ENCODE measurements at places on chromosomes 4 and X. TPM values are rescaled to one million over a fixed set of nuclear protein-coding genes. Genes with fewer than 3 reads are reported as not detected.

DNA sequence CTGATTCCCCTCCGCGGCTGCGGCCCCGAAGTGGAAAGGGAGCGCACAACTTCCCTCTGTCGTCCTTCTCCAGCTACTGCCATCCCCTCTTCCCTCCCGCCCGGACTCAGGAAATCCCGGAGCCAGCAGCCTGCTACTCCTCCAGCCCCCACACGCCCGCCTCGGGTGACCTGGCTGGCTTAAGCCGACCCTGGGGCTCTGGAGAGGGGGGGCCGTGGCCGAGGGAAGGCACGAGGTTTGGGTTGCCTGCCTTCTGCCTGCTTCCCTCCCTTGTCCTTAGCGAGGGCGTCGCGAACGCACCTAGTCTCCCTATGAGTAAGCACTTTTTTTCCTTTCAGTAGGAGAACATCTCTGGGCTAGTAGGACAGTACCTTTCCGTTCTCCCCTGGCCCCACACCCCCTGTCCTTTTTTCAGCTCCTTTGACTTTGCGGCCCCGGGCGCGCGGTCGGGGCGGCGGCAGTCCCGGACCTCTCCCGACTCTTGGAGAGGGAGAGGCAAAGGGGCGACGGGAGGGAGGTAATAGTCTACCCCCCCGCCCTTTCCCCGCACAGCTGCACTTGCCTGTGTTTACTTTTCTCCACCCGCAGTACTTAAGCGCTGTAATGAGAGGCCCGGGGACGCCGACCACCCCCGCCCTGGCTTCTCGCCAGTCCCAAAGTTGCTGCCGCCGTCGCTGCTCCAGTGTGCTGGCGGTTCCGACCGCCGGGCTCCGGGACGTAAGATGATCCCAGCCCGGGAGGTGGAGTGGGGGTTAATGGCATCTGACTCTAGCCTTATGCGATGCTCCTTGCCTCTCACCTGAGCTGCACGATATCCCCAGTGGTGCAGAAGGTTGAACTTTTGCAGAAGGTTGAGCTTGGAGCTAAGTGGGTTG is 868 bp downstream of the PLS3 start:
- H3K4me3 ChIP-seq: peak overlapping the region; percentile 99
- H3K27ac ChIP-seq: peak overlapping the region; percentile 100
- peaks cover 54% of the 10 kb centered on the region for H3K4me1 ChIP-seq
- peak; percentile 30 for DNase-seq
- H3K27me3 ChIP-seq: no peaks in the 10 kb centered on the region

- H3K27ac ChIP-seq: no peak overlapping the region
- no peaks in the 10 kb centered on the region for H3K4me1 ChIP-seq
- no peak for DNase-seq
- no peak overlapping the region for H3K4me3 ChIP-seq
- H3K36me3 ChIP-seq: no peaks in the 10 kb centered on the region
- H3K27me3 ChIP-seq: no peaks in the 10 kb centered on the region
Measured at GRCh38 chrX:45329217-45329616, 128.5 kb upstream of the DIPK2B start.

- no peak for DNase-seq
- H3K27ac ChIP-seq: no peak overlapping the region
- H3K4me3 ChIP-seq: no peak overlapping the region
- no peaks in the 10 kb centered on the region for H3K27me3 ChIP-seq
Measured at GRCh38 chrX:129125122-129125914, 398.0 kb downstream of the SMARCA1 start.

DNA sequence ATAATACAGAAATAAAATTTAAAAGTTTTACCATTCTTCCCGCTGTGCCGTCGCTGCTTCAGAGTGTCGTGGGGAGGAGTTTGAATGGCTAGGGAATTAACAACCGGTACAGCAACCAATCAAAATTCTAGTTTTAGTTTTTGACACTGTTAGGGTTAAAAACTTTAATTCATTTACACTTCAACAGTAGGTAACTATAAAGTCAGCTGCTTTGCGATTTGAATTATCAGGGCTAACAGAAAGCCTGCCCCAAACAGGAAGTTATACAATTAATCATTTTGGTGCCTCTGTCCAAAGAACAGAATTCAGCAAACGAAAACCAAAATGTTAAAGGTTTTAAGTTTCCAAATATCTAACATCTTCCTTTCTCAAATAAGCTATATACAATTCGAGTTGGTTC is 2.3 kb downstream of the HNRNPD start:
- H3K27me3 ChIP-seq: no peaks in the 10 kb centered on the region
- peaks cover 9% of the 10 kb centered on the region for H3K36me3 ChIP-seq
- H3K4me1 ChIP-seq: peaks cover 53% of the 10 kb centered on the region
- H3K27ac ChIP-seq: peak overlapping the region; percentile 100

DNA sequence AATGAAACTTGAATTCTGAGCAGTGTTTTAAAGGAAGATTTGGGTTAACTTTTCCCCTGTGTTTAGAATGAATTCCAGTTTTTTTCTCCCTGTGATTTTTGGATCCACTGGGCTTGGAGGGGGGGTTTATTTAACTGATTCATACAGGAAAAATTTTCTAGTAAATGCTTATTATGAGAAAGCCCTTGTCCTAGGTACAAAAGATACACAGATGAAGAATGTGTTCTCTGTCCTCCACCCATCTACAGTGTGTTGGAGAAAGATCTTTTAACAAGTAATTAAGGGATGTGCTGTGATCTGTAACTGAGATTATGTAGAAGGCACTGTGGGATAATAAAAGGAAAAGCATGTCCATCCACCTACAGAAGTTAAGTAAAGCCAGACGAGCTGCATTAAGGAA is 103.9 kb downstream of the STIM2 start:
- peaks cover 2% of the 10 kb centered on the region for H3K36me3 ChIP-seq
- H3K27ac ChIP-seq: no peak overlapping the region
- H3K4me1 ChIP-seq: peaks cover 34% of the 10 kb centered on the region

DNA sequence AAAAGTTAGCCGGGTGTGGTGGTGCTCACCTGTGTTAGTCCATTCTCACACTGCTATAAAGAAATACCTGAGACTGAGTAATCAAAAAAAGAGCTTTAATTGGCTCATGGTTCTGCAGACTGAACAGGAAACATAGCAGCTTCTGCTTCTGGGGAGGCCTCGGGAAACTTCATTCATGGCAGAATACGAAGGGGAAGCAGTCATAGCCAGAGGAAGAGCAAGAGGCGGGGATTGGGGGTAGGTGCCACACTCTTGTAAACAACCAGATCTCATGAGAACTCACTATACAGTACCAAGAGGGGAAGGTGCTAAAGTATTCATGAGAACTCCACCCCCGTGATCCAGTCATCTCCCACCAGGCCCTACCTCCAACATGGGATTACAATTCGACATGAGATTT is 64.1 kb downstream of the BEND4 start:
- no peaks in the 10 kb centered on the region for H3K27me3 ChIP-seq
- no peak overlapping the region for H3K4me3 ChIP-seq
- peaks cover 13% of the 10 kb centered on the region for H3K36me3 ChIP-seq
- H3K4me1 ChIP-seq: no peaks in the 10 kb centered on the region
- H3K27ac ChIP-seq: no peak overlapping the region

GRCh38 chrX:107678957-107679740 is 50.8 kb downstream of the PRPS1 start:
- H3K27ac ChIP-seq: no peak overlapping the region
- peaks cover 3% of the 10 kb centered on the region for H3K27me3 ChIP-seq
- peaks cover 26% of the 10 kb centered on the region for H3K4me1 ChIP-seq
- no peak for DNase-seq
- no peaks in the 10 kb centered on the region for H3K36me3 ChIP-seq
- H3K4me3 ChIP-seq: no peak overlapping the region

- no peaks in the 10 kb centered on the region for H3K36me3 ChIP-seq
- no peak for DNase-seq
- no peak overlapping the region for H3K4me3 ChIP-seq
- no peak overlapping the region for H3K27ac ChIP-seq
- H3K27me3 ChIP-seq: no peaks in the 10 kb centered on the region
Measured at GRCh38 chr4:32488690-32489089, 1768.5 kb downstream of the PCDH7 start.

GRCh38 chr4:159506801-159507517 is 404.1 kb downstream of the RAPGEF2 start:
- no peak for DNase-seq
- H3K36me3 ChIP-seq: no peaks in the 10 kb centered on the region
- peaks cover 38% of the 10 kb centered on the region for H3K4me1 ChIP-seq
- H3K4me3 ChIP-seq: no peak overlapping the region
- no peak overlapping the region for H3K27ac ChIP-seq

DNA sequence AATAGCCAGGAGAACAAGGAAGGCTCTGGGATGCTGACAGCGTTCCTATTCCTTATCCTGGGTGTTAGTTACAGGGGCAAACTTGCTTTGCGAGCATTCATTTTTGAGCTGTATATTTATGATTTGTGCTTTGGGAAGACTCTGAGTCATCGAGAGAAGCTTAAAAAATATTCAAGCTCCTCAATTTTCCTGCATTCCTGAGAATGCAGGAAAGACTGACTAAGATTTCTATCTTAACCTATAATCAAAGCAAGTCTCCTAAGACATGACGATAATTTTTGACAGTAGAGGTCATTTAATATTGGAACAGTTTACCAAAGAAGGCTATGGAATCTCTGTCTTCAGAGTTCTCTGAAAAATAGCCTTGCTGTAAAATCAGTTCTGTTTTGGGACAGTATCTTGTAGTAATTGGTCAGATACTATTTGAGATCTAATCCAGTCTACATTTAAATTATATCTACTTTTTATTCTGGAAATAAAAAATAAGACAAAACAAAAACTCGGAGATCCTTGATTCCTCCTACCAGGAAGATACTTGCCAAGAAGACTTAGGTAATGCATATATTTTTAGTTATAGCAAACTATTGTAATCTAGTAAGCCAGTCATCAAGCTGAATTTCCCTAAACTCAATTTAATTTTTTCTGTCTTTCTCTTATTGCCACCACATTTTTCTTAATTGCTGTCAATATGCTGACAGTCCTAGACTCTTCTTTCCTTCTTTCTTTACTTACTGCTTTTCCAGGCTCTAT is 31.7 kb downstream of the BBS12 start:
- no peaks in the 10 kb centered on the region for H3K36me3 ChIP-seq
- H3K27me3 ChIP-seq: no peaks in the 10 kb centered on the region
- DNase-seq: no peak
- peaks cover 10% of the 10 kb centered on the region for H3K4me1 ChIP-seq
- peak overlapping the region; percentile 22 for H3K27ac ChIP-seq

DNA sequence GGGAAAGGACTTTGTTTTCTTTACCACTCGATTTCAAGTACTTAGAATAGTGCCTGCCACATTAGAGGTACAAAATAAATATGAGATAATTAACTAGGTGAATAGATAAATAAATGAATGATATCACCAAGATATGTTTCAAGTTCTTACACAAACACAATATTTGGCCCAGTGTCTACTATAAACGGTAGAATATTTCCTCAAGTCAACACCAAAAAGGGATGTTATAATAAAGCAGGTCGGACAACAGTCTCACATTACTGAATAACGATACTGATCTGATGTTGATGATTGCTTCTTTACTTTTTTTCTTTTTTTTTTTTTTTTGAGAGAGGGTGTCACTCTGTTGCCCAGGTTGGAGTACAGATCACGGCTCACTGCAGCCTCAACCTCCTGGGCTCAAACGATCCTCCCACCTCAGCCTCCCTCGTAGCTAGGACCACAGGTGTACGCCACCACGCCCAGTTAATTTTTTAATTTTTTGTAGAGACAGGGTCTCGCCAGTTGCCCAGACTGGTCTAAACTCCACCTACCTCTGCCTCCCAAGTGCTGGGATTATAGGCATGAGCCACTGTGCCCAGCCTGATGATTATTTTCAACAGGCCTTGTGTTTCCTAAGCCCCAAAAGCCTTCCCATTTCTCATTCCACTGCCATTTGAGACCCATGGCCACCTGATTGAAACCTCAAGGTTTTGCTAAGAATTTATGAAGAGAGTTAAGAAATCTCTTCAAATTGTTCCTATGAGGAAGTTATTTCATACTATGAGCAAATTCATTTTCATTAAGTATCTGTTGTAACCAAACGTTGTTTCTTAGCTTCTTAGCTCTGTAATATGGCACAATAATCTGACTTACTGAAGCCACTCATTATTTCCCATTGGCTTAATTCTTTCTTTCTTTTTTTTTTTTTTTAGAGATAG is 2.3 kb downstream of the MANBA start:
- H3K27ac ChIP-seq: peak overlapping the region; percentile 35
- no peaks in the 10 kb centered on the region for H3K27me3 ChIP-seq
- DNase-seq: no peak
- no peak overlapping the region for H3K4me3 ChIP-seq
- peaks cover 36% of the 10 kb centered on the region for H3K4me1 ChIP-seq

- peaks cover 33% of the 10 kb centered on the region for H3K36me3 ChIP-seq
- no peak for DNase-seq
- no peaks in the 10 kb centered on the region for H3K27me3 ChIP-seq
- H3K4me3 ChIP-seq: no peak overlapping the region
- no peaks in the 10 kb centered on the region for H3K4me1 ChIP-seq
Measured at GRCh38 chr4:55876387-55876786, 22.9 kb downstream of the EXOC1 start.

DNA sequence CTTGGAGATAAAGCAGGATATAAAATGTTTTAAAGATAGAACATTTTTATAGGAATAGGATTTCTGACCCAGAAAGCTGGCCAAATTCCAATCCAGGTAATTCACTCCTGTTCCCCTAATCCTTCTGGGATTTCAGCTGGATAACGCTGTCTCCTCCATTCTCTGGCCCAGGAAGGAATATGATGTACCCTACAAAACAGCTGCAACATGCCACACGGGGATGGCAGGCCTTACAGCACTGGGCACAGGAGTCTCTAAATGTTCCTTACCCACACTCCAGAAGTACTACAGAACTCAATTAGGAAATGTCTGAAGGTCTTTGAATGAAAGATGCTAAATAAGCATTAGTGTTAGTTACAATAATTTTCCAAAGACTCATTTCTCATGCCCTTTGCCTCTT is 15.8 kb downstream of the CAMK2D start:
- H3K27ac ChIP-seq: no peak overlapping the region
- H3K4me3 ChIP-seq: no peak overlapping the region
- H3K27me3 ChIP-seq: no peaks in the 10 kb centered on the region
- DNase-seq: no peak
- peaks cover 5% of the 10 kb centered on the region for H3K36me3 ChIP-seq

DNA sequence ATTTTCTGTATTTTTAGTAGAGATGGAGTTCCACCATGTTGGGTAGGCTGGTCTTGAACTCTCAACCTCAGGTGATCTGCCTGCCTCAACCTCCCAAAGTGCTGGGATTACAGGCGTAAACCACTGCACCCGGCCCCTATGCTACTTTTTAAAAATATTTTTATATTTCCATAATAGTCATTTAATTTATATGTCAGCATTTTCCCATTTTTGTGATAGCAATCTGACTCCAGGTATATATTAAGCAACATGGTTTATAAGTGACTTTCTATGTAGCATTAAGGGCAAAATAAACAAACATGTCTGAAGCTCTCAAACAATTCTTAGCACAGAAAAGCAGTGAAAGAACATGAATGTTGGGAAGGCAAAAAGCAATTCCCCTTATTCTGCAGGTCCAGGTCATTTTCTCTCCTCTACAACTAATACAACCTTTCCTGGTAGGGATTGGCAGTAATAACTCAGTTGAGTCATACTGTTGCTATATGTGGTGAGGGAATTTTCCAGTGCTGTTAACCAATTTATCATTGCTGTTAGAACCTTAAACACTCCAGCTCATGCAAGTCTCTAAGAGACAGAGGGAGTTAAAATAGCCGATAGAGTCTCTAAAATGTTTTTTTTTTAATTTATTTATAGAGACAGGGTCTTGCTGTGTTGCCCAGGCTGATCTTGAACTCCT is 24.0 kb downstream of the SMIM14 start:
- H3K36me3 ChIP-seq: peaks cover 3% of the 10 kb centered on the region
- H3K4me1 ChIP-seq: no peaks in the 10 kb centered on the region
- H3K27ac ChIP-seq: no peak overlapping the region
- no peak overlapping the region for H3K4me3 ChIP-seq
- no peaks in the 10 kb centered on the region for H3K27me3 ChIP-seq

Gene GSX2
- total RNA-seq: not detected

Gene PNMA3
- 10.3 TPM for total RNA-seq

Gene ATP6AP2
- total RNA-seq: 84.2 TPM

Gene GLUD2
- 1.4 TPM for total RNA-seq
